Hepatocyte (in vitro differentiated cells): ENCODE measurements at places on chromosomes 12 and 14. TPM values are rescaled to one million over a fixed set of nuclear protein-coding genes. Genes with fewer than 3 reads are reported as not detected.

Gene DCN
- 1,789 and 1,996 TPM in 2 replicates for total RNA-seq

Gene OTOGL
- 0.33 and 0.44 TPM in 2 replicates for total RNA-seq

Gene LRR1
- total RNA-seq, result 10.1 and 15.4 TPM in 2 replicates

- H3K4me1 ChIP-seq, result peaks cover 7% of the 10 kb centered on the region
- H3K27ac ChIP-seq, result no peak overlapping the region
- no peak for DNase-seq
- H3K27me3 ChIP-seq, result no peaks in the 10 kb centered on the region
Observed at GRCh38 chr12:96198965-96199364, 4.8 kb downstream of the ELK3 start.

GRCh38 chr14:52948039-52948438 lies 2.8 kb downstream of the FERMT2 start:
- no peak overlapping the region for H3K27ac ChIP-seq
- peaks cover 21% of the 10 kb centered on the region for H3K4me1 ChIP-seq
- peak overlapping the region; percentile 56 for H3K4me3 ChIP-seq
- no peak for DNase-seq
- H3K27me3 ChIP-seq, result no peaks in the 10 kb centered on the region

- peak overlapping the region; percentile 93 for H3K27ac ChIP-seq
- peaks cover 50% of the 10 kb centered on the region for H3K4me1 ChIP-seq
- no peaks in the 10 kb centered on the region for H3K36me3 ChIP-seq
- DNase-seq, result no peak
Observed at GRCh38 chr14:75823334-75823733, 158.5 kb downstream of the TGFB3 start.

GRCh38 chr14:105064721-105065143 lies 498 bp downstream of the GPR132 start:
- H3K27ac ChIP-seq, result peak overlapping the region; percentile 87
- H3K27me3 ChIP-seq, result no peaks in the 10 kb centered on the region
- peak; percentile 82 for DNase-seq

GRCh38 chr12:51217133-51217967 lies 512 bp downstream of the POU6F1 start:
- H3K27ac ChIP-seq, result peak overlapping the region; percentile 83
- peaks cover 14% of the 10 kb centered on the region for H3K4me1 ChIP-seq
